ENCODE measurements at places on chromosomes 13 and 19. TPM values are rescaled to one million over a fixed set of nuclear protein-coding genes. Genes with fewer than 3 reads are reported as not detected.

Gene GPR108
- total RNA-seq = 42.8 TPM

Gene CLIP3
- total RNA-seq = 6.2 TPM

Gene KRI1
- total RNA-seq = 10.8 TPM

Gene IRGC
- not detected for total RNA-seq

Gene CRX
- total RNA-seq = not detected

Data from subcutaneous preadipocyte (primary cell).